ENCODE measurements at places on chromosomes 1 and 21.

GRCh38 chr1:229027158-229027557, 243.8 kb upstream of the RAB4A start:
- DNase-seq, result no peak

GRCh38 chr1:9228609-9229008, 6.0 kb upstream of the H6PD start:
- no peak for DNase-seq

- peak; percentile 98 for DNase-seq
These were observed 70.3 kb upstream of the KCNK1 start for GRCh38 chr1:233543338-233544255.

DNA sequence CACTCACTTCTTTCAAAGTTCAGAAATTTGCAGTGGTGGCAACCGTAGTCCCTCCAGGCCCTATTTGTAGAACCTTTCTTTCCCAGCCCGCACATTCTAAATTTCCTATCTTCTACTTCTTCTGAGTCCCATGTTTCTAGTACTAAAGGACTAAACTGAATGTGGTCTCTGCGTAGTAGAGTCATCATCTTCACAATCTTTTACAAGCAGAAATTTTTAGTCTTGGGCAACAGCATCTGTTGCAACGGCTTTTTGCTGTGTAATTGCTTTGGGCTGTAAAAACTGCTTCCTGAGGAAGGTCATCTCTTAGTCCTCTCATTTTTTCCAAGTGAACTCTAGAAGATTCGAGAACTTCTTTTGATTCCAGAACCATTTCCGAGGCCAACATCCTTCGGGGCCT, 23.9 kb downstream of the VAV3 start:
- DNase-seq, result no peak

GRCh38 chr1:1208713-1209433, 2.5 kb upstream of the TNFRSF18 start:
- no peak for DNase-seq

DNA sequence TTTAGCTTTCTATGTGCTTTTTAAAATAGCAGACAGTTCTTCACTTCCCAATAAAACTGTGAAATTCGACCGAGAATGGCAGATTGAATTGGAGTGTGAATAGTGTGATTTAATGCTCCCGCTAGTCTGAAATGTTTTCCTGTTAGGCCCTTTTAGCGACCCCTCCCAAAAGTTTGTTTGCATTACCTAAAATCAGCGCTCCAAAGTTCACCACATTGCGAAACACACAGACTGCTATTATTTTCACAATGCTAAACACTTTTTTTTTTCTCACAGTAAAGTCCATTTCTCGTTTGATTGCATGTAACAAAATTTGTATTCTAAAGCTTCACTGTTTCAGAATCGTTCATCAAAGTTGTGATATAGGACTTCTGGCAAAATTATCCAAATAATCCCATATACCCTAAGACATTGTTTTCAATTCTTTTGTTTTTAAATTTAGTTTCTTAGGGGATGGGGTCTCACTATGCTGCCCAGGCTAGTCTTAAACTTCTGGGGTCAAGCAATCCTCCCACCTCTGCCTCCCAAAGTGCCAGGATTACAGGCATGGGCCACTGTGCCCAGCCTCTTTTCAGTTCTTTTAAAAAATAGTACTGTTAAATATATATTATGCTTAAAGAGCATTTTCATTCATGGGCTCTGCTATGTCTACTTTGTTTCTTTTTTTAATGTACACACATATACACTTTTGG, 76.5 kb upstream of the USH2A start:
- DNase-seq, result no peak

GRCh38 chr1:221839782-221840395, 98.0 kb upstream of the DUSP10 start:
- DNase-seq, result peak; percentile 100

DNA sequence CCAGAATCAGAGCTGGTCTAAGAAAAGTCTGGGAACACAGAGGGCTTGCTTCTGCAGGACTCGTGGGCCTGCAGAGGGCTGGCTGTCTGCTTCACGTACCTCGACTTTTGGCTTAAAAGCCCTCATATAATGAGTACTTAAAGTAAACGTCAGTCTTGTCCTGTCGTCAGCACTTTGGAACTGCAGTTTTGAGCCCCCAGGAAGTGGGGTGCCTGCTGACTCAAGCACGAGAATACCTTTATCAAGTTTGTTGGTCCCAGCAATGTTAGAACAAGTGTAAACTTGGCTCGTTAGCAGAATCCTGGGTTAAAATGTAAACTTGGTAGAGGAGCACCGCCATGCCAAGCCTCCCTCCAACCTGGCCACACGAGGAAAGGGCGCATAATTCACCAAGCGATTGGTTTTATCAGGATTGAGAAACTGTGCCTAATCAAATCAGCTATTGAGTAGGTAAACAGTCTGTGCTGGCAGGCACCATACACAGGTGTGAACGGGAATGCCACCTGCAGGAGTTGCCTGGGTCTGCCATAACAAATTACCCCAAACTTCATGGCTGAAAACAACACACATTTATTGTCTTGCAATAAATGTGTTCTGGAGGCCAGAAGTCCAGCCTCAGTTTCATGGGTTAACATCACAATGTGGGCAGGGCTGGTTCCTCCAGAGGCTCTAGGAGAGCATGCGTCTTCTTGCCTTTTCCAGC, 45.0 kb upstream of the FHAD1 start:
- DNase-seq, result no peak

GRCh38 chr21:9758888-9759287, 762.5 kb upstream of the TPTE start:
- DNase-seq, result no peak

GRCh38 chr1:36790191-36790590, 244.1 kb downstream of the GRIK3 start:
- DNase-seq, result no peak

DNA sequence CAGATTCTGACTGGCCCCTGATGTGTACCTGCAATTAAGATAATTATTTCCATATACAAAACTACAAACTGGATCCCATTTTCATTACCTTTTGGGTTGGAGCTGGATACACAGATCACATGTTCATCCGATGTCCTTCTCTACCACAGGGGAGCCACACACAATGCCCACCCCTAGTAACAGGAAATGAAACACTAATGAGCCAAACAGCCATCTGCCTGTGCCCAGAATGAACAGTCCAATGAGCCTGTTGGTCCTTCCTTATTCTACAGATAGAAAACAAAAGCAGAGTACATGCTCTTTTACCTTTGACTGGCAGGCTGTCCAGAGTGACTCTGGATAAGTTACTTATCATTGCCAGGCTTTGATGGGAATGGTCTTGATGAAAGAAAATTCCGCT, 68.6 kb downstream of the SIPA1L2 start:
- no peak for DNase-seq

DNA sequence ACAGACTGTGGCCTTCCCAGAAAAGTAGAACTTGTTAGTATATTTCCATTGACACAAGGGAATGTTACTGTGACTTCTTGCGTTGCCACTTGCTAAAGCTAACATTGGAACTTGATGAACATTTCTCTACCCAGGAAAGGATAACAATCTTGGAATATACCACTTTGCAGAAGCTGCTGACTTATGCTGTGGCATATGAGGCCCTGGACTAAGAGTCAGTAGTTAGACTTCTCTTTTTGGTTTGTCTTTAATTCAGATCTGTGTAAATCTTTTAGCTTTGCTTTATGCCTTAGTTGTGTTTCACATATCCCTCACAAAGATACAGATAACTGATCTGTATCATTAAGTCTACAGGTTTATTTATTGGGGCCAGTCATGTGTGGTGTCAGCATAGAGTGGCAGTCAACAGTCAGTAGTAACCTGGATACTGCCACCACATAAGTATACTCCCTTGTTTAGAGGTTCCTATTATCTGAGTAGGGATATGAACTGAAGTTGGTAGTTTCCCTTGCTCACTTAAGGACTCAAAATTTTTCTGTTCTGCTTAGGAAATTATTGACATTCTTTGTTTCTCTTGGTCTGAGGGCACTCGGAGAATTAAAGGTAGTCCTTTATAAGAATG, 14.7 kb downstream of the RNF2 start:
- no peak for DNase-seq

DNA sequence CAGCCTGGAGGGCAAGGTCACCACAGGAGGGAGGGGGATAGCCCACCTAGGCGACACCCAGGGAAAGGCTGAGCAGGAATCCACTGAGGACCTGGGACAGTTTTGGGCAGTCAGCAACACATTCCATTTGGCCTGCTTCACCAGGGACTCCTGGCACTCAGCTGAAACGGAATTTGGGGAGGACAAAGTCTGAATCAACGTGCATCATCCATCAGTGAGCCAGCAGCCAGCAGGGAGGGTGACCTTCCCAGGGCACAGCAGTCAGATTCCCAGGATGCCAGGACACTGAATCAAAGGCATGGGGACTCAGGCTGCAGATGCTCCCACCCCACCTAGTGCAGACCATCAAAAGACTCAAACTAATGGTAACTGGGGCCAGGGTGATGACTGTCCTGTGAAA, 4.6 kb downstream of the SH3BP5L start:
- peak; percentile 21 for DNase-seq

DNA sequence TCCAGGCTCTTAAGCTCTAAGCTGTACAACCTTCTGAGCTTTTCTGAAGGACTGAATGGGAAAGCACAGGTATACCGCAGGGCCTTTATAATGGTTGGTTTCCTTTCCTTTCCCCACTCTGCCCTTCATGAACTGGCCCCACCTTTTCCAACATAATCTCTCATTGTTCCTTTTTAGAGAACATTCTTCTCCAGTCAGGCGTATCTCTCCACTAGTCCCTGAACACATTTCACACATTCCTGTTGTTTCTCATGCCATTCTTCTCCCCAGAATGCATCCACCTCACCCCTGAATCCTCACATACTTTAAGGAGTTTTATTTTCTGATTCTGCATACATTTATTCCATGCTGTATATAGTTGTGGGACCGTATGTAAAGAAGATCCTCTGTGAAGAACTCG, 41.3 kb downstream of the PGM1 start:
- no peak for DNase-seq

- DNase-seq, result peak; percentile 26
These were observed 5.2 kb downstream of the FNDC10 start for GRCh38 chr1:1594602-1595260.

DNA sequence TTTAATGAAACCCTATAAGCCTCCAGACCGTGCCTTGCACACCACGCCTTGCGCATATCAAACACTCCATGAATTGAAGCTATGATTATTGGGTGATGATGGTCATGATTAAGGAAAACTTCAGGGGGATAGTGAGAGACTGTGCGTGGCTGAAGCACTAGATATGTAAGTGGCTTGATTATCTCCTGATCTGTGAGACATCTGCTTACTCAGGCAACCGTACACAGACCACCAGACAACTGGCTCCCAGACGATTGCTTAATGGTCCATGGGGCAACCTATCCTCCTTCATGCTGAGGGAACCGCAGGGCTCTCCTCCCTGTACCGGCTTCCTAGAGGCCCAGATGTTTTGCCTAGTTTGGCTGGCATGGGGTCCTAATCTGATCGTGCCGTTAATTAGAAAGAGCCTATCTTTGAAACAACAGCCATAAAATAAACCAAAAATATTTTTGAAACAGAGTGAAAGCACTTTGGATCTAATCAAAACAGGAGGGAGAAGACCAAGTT, 51.6 kb downstream of the IRF2BP2 start:
- no peak for DNase-seq

DNA sequence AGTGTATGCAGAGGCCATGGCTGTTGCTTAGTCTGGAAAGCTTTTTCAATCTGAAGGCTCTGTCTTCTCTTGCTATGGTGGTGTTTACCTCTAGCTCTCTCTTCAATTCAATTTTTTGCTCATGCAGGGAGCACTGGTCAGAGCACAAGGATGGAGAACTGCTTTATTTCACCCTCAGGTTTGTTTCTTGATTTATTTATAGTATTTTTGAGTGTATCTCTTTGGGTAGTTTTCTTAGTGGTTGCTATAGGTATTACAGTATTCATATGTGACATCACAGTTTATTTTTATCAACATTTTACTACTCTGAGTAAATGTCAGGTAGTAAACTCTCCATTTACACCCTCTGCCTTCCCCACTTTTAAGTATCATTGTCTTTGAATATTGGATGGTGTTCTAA, 147.9 kb downstream of the RASAL2 start:
- no peak for DNase-seq

- peak; percentile 91 for DNase-seq
These were observed 126.6 kb upstream of the IFFO2 start for GRCh38 chr1:19083081-19083480.

GRCh38 chr1:81224222-81224621, 576.5 kb upstream of the ADGRL2 start:
- DNase-seq, result no peak

GRCh38 chr1:226708342-226708780, 30.7 kb downstream of the ITPKB start:
- peak; percentile 91 for DNase-seq

DNA sequence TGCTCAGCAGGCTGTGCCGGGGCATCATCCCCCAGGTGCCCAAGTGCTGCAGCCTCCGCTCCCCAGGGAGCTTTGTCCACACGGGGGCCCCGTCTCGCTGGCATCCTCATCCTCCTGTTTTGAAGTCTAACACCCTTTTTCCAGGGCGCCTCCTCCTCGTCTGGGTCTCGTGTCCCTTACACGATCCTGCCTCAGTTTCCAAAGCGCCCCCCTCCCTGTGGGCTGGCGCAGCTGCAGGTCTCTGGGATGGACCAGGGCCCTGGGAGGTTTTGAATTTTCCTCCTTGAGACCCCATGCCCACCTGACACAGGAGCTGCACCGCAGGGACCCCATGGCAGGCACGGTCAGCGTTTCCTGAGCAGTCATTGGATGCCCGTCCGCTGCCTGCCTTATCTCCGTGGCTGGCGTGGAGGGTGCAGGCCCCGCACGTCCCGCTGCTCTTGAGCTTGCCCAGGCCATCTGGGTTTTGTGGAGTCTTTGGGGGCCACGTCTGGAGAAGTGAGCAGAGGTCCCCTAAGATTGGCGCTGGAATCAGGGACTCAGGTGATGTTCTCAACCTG, 37.4 kb upstream of the DIP2A start:
- DNase-seq, result no peak

DNA sequence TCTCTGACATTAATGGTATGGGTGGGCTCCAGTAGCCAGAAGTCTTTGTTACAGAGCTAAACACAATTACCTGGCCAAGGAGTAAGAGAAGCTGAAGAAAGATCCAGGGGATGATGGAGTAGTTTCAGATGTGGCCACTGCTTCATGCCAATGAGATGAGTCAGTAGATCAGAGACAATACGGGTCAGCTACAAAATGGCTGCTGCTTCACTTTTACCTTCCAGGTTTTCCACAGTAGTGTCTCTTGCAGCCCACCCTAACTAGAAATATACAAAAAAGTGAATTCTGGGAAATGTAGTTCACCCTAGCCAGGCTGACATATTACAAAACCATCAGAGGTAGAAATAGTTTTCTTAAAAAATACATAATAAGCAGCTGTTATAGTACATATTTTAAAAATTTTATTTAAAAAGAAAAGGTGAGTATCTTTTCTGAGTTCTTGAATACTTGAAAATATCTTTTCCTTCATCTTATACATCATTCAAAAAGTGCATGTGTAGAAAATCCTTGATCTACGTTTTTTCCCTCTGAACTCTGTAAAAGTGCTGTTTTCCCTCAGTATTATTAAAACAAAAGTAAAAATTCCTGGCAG, 36.1 kb downstream of the LRIF1 start:
- peak; percentile 59 for DNase-seq
